ENCODE measurements at places on chromosomes 4 and X.

DNA sequence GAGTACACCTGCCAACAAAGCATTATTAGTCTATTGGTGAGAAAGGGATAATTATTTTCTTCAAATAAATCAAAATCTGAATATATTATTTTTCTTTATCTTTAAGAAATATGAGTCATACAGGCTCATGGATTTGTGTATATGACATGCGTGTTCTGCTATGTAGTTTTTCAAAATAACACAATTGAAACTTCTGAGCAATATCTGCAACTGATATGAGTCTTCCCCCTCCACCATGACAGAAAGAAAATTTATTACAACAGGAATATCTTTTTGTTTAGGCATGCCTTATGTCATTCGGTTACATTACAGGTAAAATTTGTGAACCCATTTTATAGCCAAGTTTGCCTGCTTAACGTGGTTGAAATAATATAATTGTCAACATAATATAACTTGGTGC is 32.0 kb downstream of the TMPRSS11A start:
- DNase-seq: no peak

DNA sequence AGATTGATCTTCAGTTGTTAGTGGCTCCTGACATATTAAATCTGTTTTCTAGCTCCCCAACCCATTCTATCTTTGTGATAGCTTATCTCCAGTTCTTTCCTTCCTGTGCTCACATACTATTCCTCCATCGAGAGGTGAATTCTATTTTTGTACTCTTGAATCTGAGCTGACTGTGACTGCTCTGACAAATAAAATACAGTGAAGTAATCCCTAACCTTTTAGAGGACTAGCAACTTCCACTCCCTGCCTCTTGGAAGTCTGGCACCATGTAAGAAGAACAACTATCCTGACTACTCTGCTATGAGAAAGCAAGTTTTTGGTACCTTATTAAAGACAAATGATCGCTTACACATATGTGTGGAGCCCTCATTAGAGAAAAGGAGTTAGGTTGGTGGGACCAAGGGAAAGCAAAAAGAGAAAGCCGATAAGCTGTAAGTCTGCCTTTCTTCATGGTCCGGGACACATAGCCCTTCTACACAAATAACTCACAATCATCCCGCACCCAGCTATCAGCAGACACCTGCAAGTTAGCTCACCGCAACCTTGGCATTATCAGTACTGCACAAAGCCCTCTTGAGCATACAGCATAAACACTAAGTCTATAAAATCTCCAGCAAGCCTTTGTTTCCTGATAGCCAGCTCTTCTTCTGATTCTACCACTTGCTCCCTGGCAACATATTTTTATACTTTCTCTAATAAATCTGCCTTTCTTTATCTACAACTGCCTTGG is 13.5 kb upstream of the PPM1K start:
- no peak for DNase-seq

DNA sequence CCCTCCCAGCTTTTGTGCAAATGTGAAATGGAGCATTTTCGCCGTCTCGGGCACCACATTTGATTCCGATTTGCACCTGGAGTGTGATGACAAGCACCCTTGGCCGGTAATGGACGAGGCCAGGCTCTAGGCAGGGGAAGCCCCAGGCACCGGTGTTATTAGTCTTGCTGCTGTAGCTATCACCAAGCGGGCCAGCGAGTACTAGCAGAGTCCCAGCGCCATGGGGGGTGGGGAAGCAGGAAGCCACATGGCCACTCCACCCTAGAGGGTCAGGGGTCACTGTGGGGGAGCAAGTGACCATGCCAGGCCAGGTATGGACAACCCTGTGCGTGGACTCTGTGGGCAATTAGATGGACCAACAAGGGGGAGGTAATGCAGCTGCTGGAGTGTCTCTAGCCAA is 88.8 kb downstream of the CPZ start:
- no peak for DNase-seq

DNA sequence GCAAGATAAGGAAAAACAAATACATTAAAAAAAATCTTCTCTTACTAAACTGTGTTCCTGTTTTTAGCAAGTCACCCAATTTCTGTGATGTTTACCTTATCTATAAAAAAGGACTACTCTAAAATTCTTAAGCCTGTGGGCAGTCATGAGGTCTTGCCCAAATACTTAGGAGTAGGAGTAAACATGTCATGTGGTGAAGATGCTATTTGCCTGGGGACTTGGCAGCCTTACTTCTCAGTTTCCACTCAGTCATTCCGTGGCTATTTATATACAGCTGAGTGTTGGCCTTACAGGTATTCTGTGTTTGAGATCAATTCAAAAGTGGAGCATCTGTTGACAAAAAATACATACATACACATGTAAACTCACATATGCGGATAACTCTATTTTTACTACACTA is 89.9 kb upstream of the TLR2 start:
- DNase-seq: no peak

- no peak for DNase-seq
Measured at GRCh38 chrX:131918839-131919238, 104.3 kb upstream of the STK26 start.

GRCh38 chr4:121554382-121554781 is 142.4 kb downstream of the ANXA5 start:
- DNase-seq: no peak

DNA sequence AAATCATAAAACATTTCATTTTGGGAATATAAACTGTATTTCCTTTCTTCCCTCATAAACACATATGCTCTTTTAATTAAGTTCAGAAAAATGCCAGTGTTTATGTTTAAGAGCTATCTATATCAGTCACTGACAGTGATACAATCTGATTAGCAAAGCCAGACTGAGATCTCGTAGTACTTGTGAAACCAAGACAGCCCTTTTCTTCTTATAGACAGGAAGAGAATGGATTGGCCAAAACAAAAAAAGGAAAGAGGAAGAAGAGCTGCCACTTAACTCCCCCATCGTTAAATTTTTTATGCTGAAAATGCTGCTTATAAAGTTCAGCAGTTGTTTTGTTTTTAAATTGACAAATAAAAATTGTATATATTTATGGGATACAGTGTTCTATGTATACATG is 87.4 kb downstream of the PLAC1 start:
- peak; percentile 69 for DNase-seq

DNA sequence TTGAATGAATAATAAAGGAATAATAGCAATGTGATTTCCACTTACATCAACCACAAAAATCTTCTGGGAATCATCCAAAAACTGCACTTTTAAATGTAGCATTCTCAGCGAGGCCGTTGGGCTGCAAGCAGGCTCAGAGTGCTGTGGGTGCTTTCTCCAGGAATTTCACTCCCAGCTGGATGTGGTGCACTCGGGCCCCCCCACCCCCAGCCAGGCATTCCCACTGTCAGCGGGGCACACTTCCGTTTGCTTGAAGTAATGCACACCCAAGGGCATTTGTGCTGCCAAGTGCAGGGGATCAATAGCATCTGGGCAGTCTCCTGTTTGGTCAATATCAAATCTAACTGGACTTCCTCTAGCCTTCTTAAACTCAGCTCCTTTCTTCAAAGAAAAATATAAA is at the start of gene FRMD7:
FRMD7 (minus strand) TSS at position 278 of the 400 bp plus-strand sequence; CDS start at position 102, 176 bp downstream.
- DNase-seq: peak; percentile 48

DNA sequence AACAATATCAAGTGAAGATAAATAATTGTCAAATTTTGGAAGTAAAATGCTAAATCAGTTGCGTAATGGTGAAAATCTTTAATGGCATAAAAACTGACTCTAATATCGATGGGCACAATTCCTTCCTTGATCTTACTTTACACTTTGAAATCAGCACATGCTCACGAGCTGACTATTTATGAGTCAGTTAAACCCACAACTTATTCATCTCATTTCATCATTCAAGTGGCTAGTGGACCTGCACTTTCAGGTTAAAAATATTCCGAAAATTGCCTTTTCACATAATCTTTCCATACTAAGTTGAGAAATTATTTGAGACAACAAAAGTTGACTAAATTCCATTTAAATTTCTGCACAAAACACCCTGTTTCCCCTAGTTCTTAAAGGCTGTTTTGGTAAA is 582.1 kb upstream of the TENM3 start:
- no peak for DNase-seq

DNA sequence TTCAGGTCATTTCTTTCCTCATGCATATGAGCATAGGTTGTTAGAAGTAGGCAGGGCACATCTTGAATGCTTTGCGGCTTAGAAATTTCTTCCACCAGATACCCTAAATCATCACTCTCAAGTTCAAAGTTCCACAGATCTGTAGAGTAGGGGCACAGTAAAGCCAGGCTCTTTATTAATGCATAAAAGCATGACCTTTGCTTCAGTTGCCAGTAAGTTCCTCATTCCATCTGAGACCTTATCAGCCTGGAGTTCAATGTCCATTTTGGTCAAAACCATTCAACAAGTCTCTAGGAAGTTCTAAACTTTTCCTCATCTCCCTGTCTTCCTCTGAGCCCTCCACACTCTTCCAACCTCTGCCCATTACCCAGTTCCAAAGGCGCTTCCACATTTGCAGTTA is 77.7 kb downstream of the MAP9 start:
- no peak for DNase-seq

DNA sequence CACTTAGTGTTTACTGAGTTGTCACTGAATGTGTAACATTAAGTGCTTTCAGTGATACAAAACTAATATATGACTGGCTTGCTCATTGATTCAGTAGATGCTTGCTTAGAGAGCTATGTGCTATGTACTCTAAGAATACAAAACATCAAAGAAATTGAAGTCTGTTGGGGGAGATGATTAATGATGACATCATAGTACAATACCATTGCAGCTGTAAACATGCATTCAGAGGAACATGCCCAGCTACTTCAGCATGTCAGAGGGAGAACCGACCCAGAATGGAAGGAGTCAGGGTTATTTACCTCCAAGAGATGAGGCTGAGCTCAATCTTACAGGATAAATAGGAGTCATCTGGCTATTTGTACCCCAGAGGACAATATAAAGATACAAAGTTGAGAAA is 290.8 kb downstream of the TENM3 start:
- peak; percentile 64 for DNase-seq

- peak; percentile 14 for DNase-seq
Measured at GRCh38 chr4:120870279-120870673, 52.2 kb downstream of the PRDM5 start.

DNA sequence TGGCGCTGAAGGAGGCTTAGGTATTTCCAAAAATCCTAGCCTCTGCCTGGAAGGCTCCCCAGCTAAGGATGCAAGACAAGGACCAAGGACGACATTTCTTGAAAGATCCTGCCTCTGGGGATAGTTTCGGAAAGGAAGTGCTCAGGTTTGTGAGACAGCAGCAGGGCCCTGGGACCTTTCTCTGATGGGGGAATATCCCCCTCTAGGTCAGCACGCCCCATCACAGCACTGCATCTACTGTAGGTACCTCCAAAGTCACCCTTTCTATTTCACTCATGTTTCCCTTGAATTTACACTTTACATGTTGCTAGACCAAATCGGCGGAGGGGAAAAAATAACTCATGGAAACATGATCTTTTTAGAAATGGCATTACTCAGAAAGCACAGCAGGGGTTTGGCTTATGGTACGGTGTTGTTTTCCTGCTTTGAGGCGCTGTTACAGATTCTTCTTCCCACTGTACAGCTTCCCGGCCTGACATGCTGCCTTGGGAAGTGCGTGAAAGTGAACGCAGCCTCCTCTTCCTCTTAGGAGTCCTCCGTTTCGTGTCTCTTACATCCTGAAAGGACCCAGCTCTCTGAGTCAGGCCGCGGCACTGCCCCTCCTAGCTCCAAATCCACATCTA is 77.2 kb upstream of the DHRSX start:
- peak; percentile 5 for DNase-seq

- DNase-seq: peak; percentile 71
Measured at GRCh38 chrX:111100191-111100590, 4.2 kb downstream of the PAK3 start.

GRCh38 chrX:106875151-106875550 is 28.0 kb downstream of the RIPPLY1 start:
- DNase-seq: no peak

DNA sequence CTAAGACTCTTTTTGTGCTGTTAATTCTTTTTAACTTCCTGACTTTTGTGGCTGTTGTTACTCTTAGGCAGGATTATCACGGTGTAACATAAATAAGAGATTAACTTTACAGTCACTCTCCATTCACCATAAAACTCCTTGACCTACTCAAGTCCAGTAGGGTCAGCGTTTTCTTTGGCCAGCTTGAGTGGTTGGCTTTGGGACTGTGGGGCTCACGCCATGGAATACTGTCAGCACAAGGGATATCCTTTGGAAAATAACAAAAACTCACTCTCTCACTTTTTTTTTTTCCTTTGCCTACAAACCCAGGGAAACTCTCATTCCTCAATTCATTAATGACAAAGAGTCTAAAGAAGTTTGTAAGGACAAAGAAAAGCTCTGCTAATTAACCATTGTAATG is 89.4 kb upstream of the TLL1 start:
- no peak for DNase-seq

DNA sequence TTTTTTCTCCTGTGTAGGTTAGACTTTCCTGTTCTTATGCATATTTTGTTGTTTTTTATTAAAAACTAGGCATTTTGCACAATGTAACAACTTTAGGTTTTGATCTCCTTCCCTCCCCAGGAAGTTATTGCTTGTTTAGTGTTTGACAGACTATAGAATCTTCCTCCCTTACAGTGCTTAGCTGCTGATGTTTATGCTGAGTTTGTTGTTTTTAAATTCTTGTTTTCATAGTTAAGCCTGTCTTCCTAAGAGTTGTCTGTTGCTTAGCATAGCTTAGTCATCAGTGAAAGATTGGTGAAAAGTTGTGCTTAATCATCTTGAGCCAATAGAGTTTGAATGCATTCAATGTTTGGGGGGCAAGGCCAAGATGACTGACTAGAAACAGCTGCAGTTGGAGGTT is 157.5 kb downstream of the NKX6-1 start:
- no peak for DNase-seq

Measured in NCI-H69 (cell line).